ENCODE measurements at places on chromosomes 2 and 18. TPM values are rescaled to one million over a fixed set of nuclear protein-coding genes. Genes with fewer than 3 reads are reported as not detected.

DNA sequence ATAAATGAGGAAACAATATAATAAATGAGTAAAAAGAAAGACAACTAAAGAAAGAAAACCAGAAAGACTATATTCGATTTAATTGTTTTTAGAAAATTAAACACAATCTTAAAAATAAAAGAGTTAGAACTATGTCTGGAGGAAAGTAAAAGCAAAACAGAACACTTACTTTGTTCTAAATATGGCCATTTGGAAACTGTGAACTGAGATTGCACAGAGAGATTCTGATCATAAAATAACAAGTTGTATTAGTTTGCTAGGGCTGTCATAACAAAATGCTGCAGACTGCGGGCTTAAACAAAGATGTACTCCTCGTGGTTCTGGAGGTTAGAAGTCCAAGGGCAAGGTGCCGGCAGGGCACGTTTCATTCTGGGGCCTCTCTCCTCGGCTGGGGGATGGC is 128.1 kb upstream of the AQP4 start:
- ATAC-seq, result no peak

DNA sequence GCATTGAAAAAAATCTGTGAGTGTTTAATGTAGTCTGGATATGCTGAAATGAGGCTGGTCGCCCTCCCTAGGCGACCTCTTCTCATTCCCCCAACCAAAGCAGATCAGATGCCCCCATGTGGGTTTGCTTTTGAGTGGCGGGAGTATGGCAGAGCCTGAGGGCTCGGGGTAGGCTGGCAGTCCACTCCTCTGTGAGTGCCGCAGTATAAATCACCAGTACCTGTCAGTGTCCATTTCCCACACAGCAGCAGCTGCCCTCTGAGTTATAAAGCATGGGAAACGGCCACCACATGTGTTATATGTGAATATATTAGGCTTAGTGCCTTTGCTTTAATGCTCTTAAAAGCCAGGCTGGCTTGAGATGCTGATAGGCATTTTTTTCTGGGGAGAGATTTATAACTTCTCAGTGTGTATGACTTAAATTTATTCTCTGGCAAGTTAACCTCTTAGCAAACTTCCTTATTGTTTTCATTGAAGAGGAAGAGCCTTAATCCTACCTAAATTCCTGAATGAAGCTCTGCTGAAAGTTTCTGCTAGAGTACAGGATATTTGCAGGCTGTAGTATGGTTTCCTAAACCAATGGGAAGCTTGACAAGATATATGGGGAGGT is 3.8 kb downstream of the DCC start:
- ATAC-seq, result no peak

GRCh38 chr2:68251187-68251854 is 1.0 kb downstream of the PPP3R1 start:
- ATAC-seq, result peak; percentile 50

DNA sequence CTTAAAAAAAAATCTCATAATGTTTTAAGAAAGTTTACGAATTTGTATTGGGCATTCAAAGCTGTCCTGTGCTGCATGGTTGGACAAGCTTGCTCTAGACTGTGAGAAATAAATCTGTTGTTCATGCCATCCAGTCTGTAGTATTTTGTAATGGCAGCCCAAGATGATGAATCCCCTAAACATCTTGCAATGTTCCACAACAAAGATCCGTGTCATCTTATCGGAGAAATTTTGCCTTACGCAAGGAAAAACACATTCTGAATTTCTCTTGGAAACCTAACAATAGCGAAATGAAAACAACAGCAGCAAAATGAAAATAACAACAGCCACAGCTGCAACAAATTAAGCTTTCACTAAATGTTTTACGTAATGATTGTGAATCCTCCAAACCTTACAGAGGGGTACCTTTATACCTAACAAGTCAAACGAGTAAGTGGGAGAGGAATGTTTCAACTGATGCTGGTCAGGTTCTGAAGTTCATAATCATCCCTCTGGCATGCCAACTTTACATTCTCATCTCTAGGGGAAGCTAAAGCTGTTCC is 76.1 kb upstream of the RNU4ATAC start:
- ATAC-seq, result no peak

DNA sequence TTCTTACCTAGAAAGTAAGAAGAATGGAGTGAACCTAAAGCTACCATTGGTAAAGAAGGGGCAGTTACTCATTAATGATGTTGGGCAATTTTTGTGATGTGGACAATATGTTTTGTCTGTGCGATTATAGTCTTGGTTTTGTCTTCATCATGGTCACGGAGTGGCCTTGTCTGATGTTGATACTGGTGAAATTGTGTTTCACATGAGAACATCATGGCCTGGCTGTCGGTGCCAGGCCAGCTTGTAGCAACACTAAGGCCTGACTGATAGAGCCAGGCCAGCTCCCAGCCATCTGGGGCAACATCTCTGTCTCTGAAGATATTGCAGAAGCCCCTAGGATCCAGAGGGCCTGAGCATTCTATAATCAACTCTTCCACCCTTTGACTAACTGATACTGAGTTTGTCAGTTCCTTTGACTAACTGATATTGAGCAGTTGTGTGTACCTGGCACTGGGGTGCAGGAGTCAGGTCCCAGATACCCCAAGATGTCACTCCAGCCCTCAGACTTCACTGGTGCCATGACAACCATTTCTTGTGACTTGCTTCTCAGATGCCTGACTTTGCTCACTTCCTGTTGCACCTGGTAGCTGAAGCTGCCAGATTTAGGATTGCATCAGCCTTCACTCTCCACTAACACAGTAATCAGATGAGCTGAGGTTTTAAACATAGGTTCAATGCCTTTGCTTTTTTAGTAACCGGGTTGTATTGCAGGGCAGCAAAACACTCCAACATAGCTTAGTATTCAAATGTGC is 62.5 kb downstream of the RPIA start:
- no peak for ATAC-seq

GRCh38 chr18:44156126-44156525 is 524.6 kb upstream of the SETBP1 start:
- no peak for ATAC-seq

The MC2R gene
- total RNA-seq, result not detected

The AQP12A gene
- total RNA-seq, result not detected

The RAB12 gene
- 100 TPM for total RNA-seq

The AQP12B gene
- not detected for total RNA-seq

The GMCL1 gene
- 14.8 TPM for total RNA-seq

All from gastroesophageal sphincter (tissue), 4 donors.